Kidney (tissue), 22 donors: ENCODE measurements at places on chromosomes 3 and 15. TPM values are rescaled to one million over a fixed set of nuclear protein-coding genes. Genes with fewer than 3 reads are reported as not detected.

Gene GHSR
- not detected for total RNA-seq

Gene PLS1
- total RNA-seq = 51.4 TPM

Gene IGSF10
- 0.63 TPM for total RNA-seq

Gene SNX22
- 4.6 TPM for total RNA-seq

Gene C3orf70
- total RNA-seq = 2.8 TPM

DNA sequence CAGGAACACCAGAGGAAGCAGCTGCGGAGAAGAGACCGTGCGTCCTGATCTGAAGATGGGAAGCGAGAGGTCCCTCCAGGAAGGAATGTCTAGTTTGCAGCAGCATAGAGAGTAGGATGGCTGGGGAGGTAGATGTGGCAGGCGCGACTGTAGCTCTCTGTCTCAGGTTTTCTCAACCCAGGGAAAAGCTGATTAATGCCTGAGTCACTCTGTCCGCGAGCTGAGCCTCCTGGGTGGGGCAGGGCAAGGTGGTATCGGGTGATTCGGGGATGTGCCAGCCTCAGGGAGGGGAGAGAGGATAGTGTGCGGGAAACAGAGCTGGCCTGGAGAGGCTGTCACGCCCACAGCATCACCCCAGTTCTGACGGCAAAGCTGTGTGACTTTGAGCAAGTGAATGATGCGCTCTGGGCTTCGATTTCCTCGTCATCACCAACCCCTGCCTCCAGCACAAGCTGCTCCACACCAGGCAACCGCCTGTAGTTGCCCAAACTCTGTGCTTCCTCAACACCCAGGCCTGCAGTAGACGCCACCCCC lies 28.4 kb downstream of the CPN2 start:
- DNase-seq = peak; percentile 65

GRCh38 chr15:58574631-58575030 lies 142.8 kb downstream of the LIPC start:
- no peak for DNase-seq

DNA sequence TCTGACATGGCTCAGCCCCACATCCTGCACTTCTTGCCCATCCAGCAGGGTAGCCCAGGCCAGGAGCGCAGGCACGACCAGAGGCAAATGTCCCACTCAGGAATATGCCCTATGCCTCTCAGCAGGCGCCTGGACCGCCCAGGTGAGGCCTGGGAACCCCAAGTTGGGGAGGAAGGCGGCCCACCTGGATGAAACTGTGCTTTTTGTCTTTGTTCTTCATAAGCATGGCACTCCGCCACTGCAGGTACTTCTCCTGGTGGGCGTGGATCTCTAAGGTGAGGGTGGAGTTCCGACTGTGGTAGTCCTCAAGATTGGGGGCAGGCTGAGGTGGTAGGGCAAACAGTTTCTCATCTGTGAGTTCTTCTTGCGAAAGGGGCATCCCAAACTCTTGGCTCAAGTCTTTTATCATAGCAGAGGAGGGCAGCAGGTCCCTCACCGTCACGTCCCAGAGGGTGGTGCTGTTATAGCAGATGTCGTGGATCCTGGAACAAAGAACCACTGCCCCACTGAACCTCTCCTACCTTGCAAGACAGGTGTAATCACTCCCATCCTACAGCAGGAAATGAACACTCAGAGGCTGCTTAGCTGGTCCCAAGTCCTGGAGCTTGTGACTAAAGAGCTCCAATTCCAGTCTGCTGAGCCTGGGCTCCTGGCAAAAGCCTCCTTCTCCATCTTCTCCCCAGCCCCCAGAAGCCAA lies 53.2 kb downstream of the ACAD9 start:
- DNase-seq = no peak

GRCh38 chr3:188819939-188820338 lies 351.8 kb upstream of the TPRG1 start:
- DNase-seq = no peak

- DNase-seq = no peak
Observed at GRCh38 chr15:75648156-75649000, 666 bp downstream of the SNX33 start.

- no peak for DNase-seq
Observed at GRCh38 chr3:122312826-122313225, 12.2 kb upstream of the CSTA start.

- no peak for DNase-seq
Observed at GRCh38 chr3:54776601-54777000, 151.3 kb downstream of the LRTM1 start.

DNA sequence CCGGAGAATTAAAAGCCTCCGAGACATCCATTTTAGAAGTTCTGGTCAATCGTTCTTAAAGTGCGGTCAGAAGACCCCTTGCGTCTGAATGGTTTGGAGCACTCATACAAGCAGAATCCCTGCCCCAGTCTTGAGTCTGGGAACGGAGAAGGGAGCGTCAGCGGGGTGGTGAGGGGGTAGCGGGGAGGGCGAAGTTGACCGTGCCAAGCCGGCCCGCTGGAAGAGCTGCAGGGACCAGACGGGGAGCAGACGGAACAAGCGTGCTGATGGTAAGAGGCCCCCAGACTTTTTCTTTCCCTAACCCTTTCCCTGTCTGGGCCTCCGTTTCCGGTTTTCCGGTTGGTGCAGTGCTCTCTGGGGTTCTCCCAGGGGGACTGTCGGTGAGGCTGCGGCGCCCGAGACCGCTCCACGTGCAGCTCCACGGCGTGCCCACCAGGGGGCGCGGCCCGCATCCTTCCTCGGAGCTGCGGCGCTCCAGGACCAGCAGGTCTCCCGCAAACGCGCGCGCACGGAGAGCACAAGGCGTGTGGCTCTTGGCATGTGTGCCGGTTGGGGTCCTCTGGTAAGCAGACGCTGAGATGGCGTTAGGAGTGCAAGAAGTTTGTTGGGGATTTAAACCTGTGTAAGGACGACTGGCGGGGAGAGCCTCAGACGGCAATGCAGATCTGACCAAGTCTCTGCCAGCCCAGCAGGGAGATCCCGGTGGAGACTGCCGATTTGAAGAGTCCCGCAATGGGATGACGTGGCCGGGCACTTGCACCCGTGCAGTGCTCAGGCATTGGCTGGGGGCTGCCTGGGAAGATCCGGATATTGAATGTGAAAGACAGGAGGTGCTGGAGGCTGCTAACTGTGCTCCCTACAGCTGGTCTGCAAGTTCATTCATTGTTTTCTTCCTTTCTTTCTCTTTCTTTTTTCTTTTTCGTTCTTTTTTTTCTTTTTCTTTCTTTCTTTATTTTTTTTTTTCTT lies 19.2 kb upstream of the CORO2B start:
- DNase-seq = peak; percentile 91

DNA sequence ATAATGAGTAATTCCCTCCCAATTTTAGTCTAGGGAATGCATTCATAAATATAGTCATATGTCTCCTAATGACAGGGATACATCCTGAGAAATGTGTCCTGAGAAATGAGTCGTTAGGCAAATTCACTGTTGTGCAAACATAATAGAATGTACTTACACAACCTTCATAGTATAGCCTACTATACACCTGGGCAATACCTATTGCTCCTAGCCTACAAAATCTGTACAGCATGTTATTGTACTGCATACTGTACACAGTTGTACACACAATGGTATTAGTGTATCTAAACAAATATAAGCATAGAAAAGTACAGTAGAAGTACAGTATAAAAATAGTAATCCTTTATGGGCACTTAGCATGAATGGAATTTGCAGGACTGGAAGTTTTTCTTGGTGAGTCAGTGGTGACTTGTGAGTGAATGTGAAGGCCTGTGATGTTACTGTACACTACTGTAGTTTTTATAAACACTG lies 6.6 kb downstream of the DTWD1 start:
- DNase-seq = no peak

GRCh38 chr3:191227541-191227940 lies 28.5 kb downstream of the OSTN start:
- no peak for DNase-seq

DNA sequence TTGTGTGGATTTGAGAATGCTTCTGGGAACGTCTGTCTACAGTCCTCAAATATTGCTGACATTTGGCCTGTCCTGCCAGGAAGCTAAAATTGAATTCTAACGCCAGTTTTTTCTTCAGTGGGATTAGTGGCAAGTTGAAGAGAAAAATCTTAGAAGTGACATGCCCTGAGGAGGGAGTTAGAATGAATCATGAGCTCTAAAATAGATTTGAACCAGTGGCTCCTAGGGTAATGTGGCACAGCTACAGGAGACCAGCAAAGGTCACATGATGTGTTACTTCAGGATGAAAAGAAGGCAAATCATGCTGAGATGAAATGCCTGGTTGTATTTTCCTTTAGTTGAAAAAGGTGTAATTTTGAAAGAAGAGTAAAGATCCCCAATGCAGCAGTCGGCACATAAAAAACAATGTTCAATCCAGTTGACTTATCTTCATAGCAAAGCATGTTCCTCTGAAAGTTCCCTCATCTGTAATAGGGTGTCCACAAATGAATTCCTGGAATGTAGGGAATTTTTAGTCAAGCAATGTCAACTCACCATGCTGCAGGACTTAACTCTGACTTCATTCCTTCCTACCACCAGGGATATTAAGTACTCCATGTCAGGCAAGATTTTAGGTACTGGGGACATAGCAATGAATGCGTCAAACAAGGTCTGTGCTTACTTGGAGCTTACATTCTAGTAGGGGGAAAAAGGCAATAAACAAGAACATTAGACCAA lies 171.6 kb downstream of the CADPS start:
- DNase-seq = no peak

DNA sequence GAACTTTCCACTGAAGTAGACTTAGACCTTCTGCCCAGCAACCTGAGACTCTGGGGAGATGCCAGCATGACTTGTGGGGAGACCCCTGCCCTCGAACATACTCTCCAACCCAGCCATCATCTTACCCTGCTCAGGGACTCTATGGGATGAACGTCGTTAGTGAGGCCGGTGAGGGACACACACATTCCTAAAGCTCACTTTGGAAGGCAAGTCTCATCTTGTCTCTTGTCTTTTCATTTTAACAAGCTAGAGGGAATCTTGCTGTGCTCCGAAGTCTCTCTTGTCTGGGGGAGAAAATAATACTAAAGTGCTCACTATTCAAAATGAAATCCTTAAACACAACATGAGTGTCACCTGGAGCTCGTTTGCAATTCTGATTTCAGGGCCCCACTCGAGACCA lies 239.5 kb upstream of the HES1 start:
- DNase-seq = no peak
